Posterior vena cava (tissue), 2 donors: ENCODE measurements at places on chromosomes 4 and X. TPM values are rescaled to one million over a fixed set of nuclear protein-coding genes. Genes with fewer than 3 reads are reported as not detected.
A peak's percentile ranks its signal among the peaks of the same experiment; 100 is the strongest.

GRCh38 chr4:172412851-172413580 is 599.8 kb downstream of the GALNTL6 start:
- DNase-seq = no peak

DNA sequence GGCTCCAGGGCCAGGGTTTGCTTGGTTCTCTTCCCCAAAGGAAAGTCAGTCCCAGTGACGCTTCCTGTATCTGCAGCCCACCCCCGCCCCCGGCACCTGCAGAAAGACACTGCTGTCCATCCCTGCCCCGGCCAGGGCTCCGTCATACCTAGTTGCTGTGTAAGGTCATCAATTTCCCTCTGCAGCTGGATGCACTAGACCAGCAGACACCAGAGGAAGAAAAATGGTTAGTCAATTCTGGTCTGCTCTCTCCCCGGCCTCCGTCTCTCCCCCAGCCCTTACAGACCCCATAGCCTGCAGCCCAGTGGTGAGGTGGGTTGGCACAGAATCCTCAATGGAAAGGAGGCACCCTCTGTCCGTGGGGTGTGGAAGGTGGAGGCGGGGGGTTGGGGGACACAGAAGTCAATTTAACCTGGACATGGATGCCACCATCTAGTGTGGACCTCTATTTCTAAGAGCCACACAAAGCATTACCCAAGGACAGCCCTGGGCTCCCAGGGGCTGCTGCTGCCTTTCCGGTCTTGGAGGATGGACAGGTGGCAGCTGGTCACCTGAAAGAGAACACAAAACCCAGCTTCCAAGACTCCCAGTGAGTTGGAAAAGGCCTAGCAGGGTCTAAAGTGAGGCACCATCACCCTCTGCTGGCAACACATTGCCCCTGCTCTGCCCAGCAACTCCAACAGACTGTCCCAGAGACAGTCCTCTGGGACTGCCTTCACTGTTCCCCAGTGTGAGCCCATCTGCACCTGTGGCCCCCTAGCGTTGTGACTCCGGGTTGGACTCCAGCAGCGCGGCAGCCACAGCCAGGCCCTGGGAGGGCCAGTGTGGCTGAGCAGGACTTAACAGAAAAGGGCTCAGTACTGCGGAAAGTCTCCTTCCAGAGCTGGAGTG is 40.2 kb upstream of the NHSL2 start:
- DNase-seq = no peak

The MED14 gene
- 36.8 TPM for total RNA-seq

DNA sequence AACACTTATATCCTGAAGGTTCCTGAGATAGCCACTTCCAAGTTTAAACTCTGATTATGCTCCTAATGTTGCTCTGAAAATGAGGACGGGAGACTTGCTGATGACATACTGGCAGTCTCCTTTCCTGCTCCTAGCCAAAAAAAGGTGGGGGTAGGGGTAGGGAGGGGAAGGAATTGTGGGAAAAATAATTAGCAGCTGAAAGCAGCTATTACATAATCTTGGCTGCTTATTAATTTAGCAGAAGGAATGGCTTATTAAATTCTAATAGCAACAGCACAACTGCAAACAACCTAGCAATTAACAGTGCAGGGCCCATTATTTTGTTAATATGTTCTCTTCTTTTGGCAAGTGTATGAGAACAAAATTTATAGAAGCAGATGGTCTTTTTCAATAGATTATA is 2.0 kb upstream of the AP1S2 start:
- DNase-seq = no peak

- no peak for DNase-seq
Measured at GRCh38 chrX:150293311-150294013, 69.7 kb upstream of the MAMLD1 start.

- DNase-seq = no peak
Measured at GRCh38 chr4:150960818-150961217, 54.3 kb downstream of the LRBA start.

The GATB gene
- 11.2 TPM for total RNA-seq

DNA sequence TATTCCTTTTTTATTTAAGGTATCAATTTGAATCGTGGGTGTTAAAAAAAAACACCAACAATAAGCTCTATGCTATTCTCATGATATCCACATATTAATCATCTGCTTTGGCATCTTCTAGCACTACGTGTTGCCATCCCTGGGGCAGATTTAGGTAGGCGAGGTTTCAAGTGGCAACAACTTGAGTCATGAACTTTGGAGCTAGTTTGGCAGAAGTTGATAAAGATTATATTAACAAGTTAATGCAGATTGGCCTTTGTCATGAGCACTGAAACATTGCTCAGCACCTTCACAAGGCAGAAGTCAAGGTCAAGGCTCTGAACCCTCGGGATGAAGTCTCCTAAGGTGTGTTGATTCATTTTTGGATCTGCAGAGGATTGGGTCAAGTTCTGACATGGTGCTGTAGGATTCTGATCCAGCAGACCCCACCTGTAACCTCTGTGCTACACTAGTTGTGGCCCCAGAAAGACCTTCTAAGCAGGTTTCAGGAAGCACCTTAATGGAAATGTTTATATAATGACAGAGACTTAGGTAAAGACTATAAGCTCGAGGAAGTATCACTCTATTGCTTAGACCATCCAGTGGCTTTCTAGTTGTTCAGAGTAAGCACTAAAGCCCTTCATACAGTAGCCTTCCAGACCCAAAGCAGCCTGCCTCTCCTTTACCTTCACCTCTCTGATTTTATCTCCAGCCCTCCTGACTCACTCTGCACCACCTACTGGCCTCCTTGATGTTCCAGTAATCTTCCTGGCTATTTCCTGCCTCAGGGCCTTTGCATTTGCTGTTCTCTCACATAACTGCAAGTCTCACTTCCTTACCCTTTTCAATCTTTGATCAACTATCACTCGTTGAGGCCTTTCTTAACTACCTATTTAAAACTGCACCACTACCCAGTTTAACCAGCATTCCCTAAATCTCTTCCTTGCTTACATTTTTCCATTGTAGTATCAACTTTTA is 117.0 kb upstream of the SLC4A4 start:
- DNase-seq = no peak

The NUDT10 gene
- total RNA-seq = 2.1 TPM

- DNase-seq = no peak
Measured at GRCh38 chr4:80587871-80588385, 252.4 kb downstream of the CFAP299 start.

GRCh38 chrX:43493756-43494155 is 162.3 kb upstream of the MAOA start:
- DNase-seq = no peak

GRCh38 chr4:88021824-88022223 is 14.4 kb downstream of the PKD2 start:
- no peak for DNase-seq

GRCh38 chr4:68324519-68325262 is 25.2 kb downstream of the YTHDC1 start:
- no peak for DNase-seq

The PAK3 gene
- 13.8 TPM for total RNA-seq

- no peak for DNase-seq
Measured at GRCh38 chrX:117996408-117996807, 120.2 kb downstream of the KLHL13 start.

DNA sequence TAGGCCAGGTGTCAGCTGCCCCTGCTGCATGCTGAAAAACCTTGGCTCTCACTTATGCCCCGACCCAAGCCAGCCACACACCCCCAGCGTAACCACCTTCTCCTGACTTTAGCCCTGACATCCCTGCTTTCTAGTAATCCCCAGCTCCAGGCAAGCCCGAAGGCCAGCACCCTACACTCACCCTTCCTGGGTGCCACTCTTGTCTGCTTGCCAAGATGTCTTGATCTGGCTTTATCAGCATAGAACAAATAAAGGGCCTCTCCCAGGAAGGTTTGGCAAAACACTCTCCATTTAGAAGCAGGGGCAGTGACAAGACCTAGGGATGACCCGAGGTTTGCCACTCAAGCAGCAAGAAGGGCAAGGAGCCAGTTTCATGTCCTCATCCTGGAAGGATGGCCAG is 6.8 kb upstream of the MAP9 start:
- DNase-seq = no peak

The IBSP gene
- total RNA-seq = not detected

DNA sequence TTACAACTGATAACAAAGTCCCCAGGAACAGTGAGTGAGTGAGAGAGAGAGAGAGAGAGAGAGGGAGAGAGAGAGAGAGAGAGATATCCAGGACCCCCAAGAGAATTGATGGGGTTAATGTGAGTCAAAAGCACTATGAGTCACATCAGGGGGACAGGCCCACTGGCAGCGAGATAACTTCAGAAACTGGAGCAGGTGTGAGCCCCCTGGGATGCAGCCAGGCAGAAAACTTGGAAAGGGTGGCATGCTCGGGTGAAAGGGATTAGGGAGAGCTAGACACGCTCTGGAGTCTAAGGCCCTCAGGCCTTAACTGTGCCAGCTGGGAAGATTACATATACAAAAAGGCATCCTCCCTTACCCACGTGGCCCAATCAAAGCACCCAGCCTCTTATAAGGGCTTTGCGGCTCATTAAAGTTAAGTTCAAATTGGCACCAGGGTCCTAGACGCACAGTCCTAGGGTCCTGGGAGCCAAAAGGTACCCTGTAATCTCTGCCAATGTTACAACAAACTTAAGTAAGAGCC is 841 bp downstream of the ACOT9 start:
- DNase-seq = no peak

The LNX1 gene
- 4.7 TPM for total RNA-seq

DNA sequence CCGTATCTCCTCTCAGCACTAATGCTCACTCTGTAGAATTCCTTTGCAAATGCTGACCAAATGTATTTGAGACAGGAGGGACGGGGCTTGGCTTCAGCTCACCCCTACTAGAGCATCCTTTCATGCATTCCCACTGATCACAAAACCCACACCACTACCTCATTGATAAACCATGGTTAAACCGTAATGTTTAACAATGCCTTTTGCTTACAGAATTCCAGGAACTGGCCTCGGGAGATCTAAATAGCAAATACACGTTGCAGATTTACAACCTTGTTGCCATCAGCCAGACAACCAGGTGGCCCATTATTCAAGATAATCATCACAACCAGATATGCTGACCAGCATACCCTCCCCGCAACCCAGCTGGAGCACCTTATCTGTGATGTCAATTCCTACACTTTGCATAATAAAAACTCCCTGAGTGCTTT is 391.9 kb downstream of the KCTD8 start:
- DNase-seq = no peak

GRCh38 chr4:7191546-7192251 is 639 bp upstream of the SORCS2 start:
- DNase-seq = peak; percentile 66

The IQCM gene
- not detected for total RNA-seq

DNA sequence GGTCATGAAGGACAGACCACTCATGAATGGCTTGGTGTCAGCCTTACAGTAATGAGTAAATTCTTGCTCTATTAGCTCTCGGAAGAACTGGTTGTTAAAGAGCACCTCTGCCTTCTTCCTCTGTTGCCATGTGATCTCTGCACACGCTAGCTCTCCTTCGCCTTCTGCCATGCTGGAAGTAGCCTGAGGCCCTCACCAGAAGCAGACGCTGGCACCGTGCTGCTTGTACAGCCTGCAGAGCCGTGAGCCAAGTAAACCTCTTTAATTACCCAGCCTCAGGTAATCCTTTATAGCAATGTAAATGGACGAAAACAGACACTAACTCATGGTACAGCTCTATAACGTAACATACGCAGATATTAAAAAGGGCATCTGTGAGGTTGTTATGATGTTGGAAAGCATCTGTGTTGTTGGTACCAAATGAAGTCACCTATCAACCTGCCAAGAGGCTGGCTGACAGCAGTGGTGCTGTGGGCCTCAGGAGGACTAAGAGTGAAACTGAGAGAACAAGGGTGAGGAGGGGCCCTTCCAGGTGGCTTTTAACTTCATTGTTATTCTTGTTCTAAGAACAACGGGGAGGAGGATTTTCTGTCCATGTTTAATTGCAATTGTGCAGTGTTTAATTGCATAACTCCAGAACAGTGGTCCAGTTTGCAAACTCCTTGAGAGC is 69.2 kb downstream of the CRMP1 start:
- peak; percentile 30 for DNase-seq

GRCh38 chr4:140944572-140944971 is 188.4 kb upstream of the TBC1D9 start:
- DNase-seq = no peak

The FHL1 gene
- total RNA-seq = 1,036 TPM

GRCh38 chr4:173211838-173212237 is 43.2 kb downstream of the GALNT7 start:
- DNase-seq = no peak

DNA sequence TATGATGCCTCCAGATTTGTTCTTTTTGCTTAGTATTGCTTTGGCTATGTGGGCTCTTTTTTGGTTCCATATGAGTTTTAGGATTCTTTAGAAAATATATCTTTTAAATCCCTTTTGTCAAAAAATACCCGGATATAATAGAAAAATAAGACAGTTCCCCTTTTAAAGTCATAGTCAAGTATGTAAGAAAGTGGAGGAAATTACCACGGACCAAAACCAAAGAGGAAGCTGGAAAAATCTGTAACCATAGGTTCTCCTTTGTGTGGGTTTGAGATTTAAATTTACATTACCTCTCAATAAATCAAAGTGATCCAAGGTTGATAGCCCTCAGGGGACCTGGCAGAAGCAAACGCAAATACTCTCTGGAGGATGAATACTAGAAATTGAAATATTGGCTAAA is 58.3 kb upstream of the PACRGL start:
- no peak for DNase-seq
